ENCODE measurements at places on chromosomes 5 and 9.

- peak; percentile 49 for DNase-seq
Measured at GRCh38 chr9:114271556-114272510, 51.1 kb upstream of the ORM1 start.

- DNase-seq, result no peak
Measured at GRCh38 chr5:142181096-142181495, 72.5 kb downstream of the NDFIP1 start.

DNA sequence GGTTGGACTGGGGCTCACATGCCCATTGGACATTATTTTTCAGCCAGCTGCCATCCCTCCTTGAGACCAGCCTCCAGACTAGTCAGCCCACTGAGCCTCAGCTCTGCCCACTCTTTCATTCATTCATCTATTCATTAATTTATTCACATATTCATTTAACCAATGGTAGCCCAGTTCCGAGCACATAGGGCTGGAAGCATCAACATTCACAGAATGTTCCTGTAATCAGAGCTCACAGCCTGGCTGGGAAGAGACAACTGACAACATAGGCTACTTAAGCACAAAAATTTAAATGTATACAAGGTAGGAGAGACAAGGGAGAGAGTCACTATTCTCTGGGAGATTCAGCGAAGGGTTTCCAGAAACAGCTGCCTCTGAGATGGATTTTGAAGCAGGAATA is 17.0 kb upstream of the PBX3 start:
- DNase-seq, result no peak

GRCh38 chr9:32738501-32739172 is 44.7 kb upstream of the TMEM215 start:
- DNase-seq, result no peak

DNA sequence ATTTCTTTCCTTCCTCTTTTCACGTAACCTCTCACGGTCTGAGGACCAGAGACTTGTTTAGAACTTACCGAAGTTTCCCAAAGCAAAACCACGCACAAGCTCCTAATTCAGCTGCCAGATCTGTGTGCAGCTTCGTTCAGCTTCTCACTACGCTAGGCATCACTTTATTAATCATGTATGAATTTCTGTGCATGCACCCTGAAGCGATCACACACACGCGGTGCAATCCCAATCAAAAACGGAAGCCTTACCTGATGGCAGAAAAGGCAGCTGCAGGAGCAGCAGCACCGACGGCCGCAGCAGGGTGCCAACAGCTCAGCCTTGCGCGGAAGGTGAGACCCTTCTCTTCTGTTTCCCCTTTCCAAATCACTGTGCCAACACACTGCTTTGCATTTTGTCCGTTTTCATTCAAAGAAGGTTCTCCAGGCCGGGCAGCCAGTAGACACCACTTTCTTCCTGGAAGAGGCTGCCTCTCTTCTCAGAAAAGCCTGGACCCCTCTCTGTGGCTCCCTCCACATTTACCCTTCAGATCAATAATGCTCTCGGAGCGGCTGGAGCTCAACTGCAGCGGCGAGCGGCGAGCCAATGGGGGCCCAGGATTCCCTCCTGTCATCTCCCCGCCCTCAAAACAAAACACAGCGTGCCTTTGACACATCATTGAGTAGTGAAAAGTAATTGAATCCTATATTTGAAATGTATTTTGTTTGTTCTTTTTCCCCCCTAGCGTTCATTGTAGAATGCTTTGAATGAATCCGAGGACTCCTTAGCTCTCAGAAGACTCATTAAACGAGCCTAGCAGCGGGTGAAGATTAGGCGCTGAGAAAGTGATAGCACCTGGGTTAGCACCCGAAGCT is at the start of gene CDH12:
Gene CDH12, minus strand, starts transcription at position 538 of the 854 bp plus-strand sequence.
- DNase-seq, result no peak

GRCh38 chr9:108865037-108865436 is 3.0 kb downstream of the ACTL7A start:
- no peak for DNase-seq

- DNase-seq, result no peak
Measured at GRCh38 chr5:147981074-147981473, 74.7 kb upstream of the C5orf46 start.

DNA sequence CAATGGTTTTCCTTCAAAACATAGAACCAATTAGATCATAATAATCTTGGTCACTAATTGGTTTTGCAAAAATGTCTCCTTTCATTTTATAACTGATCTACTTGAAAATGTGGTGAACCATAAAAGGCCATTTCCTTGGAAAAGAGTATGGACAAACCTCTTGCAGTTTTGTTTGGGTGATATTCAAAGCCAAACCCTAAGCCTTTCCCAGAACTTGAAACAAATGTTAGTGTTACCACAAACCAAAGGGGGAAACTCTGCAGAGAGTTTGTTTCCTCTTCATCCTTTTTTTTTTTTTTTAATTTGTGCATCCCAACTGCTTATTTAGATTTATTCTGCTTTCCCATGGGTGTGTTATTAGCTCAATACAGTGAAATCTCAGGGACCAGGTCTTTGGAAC is 204.4 kb upstream of the ADAMTSL1 start:
- DNase-seq, result no peak

DNA sequence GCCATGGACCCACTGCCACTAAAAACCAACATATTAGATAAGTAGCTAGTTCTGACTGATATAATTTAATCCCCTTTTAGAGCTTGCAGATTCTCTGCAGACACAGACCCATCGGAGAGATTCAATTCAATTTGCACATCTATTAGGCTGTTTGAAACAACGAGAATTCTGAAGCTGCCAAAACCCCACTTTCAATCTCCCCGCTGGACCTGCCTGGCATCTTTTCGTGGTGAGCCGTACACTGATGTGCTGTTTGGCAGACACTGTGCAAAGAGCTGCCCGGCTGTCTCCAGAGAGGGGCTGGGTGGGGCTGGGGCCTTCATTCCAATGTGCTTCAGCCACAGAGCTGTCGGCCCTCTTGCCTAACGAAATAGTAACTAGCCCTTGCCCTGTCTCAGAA is 42.1 kb upstream of the FAM240B start:
- DNase-seq, result no peak

DNA sequence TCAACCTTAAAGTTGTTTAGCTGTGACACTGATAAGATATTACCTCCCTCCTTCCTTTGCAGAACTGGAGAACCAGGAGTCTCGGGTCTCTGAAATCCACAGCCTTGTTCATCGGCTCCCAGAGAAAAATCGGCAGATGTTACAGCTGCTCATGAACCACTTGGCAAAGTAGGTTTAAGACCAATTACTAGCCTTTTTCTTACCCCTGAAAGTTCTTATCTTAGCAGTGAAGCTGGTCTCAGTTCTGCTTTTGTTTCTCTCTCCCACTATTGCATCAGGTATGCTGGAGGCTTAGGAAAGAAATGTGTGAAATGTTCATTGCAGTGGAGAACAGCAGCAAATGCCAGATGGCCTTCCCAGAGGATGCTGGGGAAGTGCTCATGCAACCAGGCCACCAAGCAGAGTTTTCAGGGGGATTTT is 287.4 kb downstream of the ARHGAP26 start:
- DNase-seq, result peak; percentile 49

- DNase-seq, result no peak
Measured at GRCh38 chr9:112179816-112180215, 4.7 kb upstream of the SUSD1 start.

GRCh38 chr9:89810431-89810830 is 205.6 kb downstream of the GADD45G start:
- no peak for DNase-seq

DNA sequence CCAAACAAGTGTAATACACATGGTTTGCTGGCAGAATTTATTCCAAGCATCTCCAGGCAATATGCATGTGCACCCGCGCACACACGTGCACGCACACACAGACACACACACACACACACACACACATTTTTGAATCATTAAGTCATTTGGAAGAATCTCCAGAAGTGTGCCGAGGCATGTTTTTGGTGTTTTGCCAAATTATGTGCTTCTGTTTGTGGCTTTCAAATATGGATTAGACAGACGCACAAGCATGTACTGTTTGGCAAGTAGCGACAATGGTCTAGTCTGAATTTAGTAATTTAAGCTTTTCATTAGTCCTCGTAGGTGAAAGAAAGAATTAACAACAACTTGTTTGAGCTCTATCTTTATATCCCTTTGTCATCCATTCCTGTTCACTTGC is 36.7 kb downstream of the NFIB start:
- peak; percentile 88 for DNase-seq

Data from cardiac fibroblast (primary cell).